ENCODE measurements at places on chromosomes 2 and 18.

GRCh38 chr2:122100346-122100745 lies 344.9 kb downstream of the TSN start:
- DNase-seq: no peak

DNA sequence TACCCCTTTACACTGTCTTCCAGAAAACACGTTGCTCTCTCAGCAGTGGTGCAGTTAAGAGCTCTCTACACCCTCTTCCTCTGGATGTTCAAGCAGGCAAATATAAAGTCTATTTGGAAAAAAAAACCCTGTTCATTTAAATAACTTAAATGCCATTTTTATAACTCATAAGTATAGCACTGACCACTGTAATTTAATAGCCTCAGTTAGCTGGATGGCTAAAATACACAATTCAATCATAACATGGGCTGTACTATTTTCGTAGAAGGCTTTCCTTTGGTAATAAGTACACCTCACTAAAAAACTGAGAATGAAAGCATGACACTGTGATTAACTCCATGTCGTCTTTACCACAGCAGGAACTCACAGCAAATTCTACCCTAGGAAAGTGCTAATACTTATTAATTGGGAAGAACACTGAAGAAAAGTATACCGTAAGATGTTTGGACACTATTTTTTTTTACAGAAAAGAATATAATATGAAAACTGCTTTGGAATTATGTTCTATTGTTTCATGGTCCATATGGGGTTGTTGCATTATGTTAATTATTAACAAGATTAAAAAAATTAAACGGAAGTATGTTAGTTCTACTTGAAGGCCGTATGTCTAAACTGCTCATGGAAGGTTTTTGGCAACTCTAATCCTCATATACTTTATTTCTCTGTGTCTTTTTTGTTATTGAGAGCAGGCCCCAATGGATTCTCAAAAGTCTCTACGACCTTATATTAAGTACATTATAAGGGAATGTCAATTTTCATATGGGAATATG lies 269.1 kb downstream of the ZNF385B start:
- DNase-seq: no peak

GRCh38 chr18:32420084-32420750 lies 50.5 kb downstream of the GAREM1 start:
- no peak for DNase-seq

DNA sequence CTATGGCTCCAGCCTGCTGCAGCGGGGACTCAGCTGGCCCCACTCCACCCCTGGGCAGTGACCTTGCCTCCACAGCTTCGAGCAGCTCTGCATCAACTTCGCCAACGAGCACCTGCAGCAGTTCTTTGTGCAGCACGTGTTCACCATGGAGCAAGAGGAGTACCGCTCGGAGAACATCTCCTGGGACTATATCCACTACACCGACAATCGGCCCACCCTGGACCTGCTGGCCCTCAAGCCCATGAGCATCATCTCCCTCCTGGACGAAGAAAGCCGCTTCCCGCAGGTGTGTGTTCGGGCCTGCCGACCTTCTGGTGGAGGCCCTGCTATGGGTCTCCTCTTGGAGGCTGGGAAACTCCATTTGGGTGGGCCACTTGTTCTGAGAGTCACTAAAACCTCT lies 48.6 kb downstream of the MYO7B start:
- DNase-seq: no peak

DNA sequence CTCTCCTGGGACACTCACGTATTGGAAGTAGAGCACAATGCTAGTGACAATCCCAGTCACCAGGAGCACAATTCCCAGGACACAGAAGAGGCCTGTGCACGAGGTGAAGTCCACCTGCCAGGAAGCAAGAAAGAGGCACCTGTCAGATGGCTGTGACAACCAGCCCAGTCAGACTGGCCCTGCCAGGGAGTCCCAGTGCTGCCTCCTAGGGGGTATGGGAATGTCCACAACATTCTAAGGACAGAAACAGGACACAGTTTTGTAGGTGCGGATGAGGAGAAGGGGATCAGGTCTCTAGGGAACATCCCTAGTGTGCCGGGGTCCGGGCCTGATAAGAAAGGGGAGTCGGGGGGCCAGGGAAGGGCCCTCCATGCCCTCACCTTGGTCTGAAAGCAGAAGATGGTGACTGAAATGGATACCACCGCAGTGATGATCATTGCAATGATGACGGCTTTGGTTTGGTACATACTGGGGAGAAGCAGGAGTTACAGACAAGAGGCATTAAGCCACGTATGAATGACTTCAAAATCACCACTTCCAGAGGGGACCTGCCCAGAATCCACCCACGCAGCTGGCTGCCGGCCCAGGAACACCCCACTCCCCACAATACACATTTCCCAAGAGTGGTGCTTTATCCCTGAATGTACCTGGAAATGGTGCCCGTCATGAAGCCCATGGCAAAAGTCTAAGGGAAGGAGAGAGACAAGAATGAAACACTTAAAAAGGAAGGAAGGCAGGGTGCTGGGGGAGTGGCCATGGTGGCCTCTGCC lies 6.9 kb downstream of the PNKD start:
- no peak for DNase-seq

- no peak for DNase-seq
Observed at GRCh38 chr2:219739066-219739465, 111.6 kb downstream of the SLC4A3 start.
